T-helper 17 cell (primary cell): ENCODE measurements at places on chromosomes 7 and 10.

DNA sequence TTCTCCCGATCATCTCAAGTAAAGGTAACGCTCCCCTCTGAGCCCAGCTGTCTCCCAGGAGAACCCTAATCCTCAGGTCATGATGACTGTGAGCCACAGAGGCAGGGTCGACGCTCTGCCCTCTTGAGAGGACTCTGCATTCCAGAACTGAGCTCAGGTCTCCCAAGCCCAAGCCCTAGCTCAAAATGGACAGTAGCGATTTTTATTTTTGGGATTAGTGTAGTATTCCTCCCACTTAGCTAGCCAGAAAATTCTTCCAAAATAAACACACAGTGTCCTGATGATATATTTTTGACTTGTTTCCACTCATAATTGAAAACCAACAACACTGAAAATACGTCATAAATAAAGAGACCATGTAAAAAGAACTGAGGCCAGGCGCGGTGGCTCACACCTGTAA is 462.0 kb upstream of the MGMT start:
- H3K4me3 ChIP-seq: no peak overlapping the region
- H3K27me3 ChIP-seq: no peaks in the 10 kb centered on the region
- H3K27ac ChIP-seq: no peak overlapping the region

GRCh38 chr10:4053940-4054339 is 268.9 kb upstream of the KLF6 start:
- H3K36me3 ChIP-seq: no peaks in the 10 kb centered on the region
- peak overlapping the region; percentile 19 for H3K27ac ChIP-seq
- H3K27me3 ChIP-seq: no peaks in the 10 kb centered on the region
- peaks cover 4% of the 10 kb centered on the region for H3K4me1 ChIP-seq
- DNase-seq: no peak

DNA sequence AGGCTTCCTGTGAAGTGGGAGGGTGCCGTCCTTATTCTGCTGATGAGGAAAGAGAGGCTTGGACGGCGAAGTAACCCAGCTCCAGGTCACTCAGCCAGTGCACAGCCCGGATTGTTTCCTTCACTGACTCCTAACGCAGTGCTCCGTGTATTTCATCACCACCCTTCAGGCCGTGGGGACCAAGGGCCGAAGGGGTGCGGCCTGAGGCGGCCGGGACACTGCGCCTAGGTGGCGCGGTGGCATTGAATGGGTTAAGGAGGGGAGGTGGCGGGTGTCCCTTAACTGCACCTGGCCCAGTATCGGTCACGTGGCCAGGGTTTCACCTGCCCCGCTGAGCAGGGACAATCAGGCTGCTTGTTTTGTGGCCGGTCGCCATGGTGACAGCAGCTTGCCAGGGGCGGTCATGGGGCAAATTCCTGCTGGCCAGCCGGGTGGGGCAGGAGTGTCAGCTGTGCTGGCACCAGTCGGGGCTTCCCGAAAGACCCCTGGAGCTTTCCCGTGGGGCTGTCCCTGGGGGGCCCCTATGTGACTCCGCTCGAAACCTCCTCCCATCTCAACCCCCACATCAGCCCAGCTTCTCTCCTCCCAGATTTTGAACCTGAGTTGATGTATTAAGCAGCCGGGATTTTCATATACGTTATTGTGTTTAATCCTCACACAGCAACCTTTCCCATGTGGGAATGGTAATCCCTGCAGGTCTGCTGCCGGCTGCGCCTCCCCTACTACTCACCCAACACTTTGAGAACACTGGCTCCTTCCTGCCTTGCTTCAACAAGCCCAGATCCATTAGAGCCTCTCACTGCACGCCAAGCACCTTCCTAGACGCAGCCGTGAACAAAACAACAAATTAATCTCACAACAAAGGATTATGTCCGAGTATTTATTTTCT is 4.4 kb upstream of the ABHD11 start:
- DNase-seq: no peak
- H3K27ac ChIP-seq: peak overlapping the region; percentile 37
- H3K4me1 ChIP-seq: peaks cover 8% of the 10 kb centered on the region
- no peaks in the 10 kb centered on the region for H3K36me3 ChIP-seq
- H3K27me3 ChIP-seq: no peaks in the 10 kb centered on the region

DNA sequence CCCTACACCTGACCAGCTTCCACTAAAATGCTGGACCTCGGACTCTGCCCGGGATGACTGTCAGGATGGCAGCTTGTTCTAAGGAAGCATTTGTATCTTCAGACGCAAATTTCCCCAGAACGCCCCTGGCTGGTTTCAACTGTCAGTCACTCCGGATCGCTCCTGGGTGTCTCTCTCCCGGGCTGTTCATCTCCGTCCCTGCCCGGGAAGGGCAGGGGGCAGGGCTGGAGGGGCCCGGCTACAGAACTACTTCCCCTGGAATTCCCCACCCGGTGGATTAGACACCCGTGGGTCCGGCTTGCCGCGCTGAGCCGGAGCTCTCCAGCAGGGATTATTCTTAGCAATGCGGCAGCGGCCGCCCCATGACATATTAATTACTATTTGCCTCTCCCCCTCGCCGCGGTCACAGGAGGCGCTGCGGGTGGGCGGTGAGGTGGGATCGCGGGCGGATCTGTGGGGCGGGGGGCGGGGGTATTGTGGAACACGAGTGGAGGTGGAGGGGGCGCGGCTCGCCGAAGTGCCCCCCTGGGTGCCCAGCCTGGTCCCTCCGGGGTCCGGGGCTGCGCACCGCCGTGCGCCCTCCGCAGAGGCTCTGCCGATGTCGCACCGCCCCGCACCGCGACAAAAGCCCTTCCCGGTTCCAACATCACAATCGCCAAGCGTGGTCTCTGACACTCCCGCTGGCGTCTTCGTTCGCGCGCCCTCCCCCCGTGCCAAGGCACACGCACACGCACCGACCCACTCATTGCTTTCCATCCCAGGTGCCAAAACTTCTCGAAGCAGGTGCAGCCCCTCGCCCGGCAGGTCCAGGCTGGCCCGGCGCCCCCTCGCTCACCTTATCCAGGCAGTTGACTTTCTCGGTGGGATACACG is 276.1 kb upstream of the NEBL start:
- H3K27me3 ChIP-seq: peaks cover 55% of the 10 kb centered on the region
- H3K27ac ChIP-seq: no peak overlapping the region
- H3K4me3 ChIP-seq: no peak overlapping the region
- no peaks in the 10 kb centered on the region for H3K36me3 ChIP-seq
- DNase-seq: no peak
- no peaks in the 10 kb centered on the region for H3K4me1 ChIP-seq

DNA sequence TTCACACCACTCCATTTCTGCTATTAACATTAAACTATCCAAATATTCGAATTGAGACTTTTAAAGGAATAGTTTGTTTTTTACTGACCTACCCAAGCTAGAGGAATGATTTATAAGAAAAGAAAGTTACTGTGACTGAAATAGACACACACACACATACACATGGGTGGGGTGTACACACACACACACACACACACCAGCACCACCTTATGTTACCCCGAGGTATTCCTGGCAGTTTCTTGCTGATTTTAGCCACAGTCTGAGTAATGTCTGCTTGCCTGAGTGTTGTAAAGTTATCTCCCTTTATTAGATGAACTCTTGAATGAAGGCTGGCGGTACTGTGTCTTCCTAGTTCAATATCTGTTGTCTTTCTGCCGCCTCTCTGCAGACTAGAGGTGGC is 91.3 kb upstream of the PRKG1 start:
- peaks cover 21% of the 10 kb centered on the region for H3K27me3 ChIP-seq
- H3K4me1 ChIP-seq: no peaks in the 10 kb centered on the region
- H3K36me3 ChIP-seq: peaks cover 2% of the 10 kb centered on the region
- DNase-seq: no peak
- no peak overlapping the region for H3K27ac ChIP-seq

DNA sequence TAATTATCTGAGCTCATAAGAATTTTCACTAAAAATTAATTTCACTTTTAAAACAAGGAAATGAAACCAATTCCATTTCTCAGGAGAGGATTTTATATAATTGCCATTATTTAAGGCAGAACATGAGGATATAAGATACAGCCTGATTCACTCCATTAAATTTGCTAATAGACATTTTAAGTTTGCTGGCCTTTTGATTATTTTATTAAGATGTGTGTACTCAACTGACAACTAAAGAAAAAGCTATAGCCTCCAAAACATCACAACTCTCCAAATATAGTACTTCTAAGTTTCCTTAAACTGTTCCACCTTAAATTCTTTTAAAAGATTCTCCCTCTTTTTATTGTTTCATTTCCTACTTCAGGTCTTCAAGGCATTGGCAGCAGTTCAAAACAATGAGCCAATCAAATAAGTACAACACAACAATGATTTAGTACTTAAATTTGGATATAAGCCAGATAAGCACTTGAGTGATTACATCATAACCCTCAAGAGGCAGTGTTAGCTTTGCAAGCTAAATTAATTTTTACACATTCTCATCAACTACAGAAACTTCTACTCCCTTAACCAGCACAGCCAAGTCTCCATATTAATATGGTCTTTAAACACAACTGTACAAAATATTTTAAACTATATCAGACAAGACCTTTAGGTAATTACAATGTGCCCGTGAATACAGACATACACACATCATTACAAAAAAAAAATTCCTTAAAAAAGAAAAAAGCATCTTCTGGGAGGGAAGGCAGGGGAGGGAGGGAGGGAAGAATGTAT is 121.8 kb downstream of the KMT2C start:
- H3K27me3 ChIP-seq: no peaks in the 10 kb centered on the region
- H3K4me3 ChIP-seq: peak overlapping the region; percentile 49
- H3K27ac ChIP-seq: peak overlapping the region; percentile 83
- peaks cover 4% of the 10 kb centered on the region for H3K36me3 ChIP-seq
- DNase-seq: no peak

DNA sequence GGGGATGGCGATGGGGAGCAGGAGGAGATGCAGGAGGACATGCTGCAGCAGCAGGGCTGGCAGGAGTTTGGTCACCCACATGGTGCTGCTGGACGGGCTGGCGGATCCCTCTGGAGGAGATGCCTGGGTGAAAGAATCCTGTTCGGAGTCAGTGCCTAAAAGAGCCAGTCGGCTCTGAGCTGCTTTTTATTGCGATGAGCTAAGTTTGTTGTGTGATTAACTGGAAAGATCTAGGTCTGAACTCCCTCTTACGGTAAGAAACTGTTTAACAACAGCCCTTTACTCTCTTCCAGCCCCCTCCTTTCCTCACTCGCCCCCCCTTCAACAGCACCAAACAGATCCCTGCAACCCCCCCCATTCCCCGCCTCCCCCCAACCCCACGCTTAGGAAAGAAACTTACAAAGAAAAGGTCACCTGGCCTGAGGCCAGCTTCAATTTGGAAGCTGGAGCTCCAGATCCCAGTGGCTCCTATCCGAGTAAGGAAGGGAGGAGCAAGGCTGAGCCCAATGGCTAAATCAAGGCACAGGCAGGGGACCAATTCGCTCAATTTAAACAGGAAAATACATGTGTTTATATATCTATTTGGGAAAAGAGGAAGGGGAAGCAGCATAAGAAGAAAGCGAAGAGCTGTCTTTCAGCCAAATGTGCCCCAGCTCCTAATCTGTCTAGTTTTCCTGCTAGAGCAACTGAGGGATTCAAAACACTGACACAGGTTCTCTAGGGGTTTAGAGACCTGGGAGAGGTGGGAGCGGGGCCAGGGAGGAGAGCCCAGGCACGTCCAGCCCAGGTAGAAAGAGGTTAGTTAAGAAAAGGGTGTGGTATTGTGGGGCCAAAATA is at the start of gene HGF:
HGF (minus strand) TSS at position 157 of the 837 bp plus-strand sequence; CDS start at position 81, 76 bp downstream.
- peak within 1 kb of the TSS; percentile 0 for H3K4me3 ChIP-seq
- H3K4me1 ChIP-seq: no peaks in the 10 kb centered on the region
- H3K27ac ChIP-seq: no peak within 1 kb of the TSS
- no peaks in the 10 kb centered on the region for H3K36me3 ChIP-seq
- no peaks in the 10 kb centered on the region for H3K27me3 ChIP-seq

- H3K36me3 ChIP-seq: peaks cover 2% of the 10 kb centered on the region
- peak overlapping the region; percentile 32 for H3K27ac ChIP-seq
- no peak for DNase-seq
- no peak overlapping the region for H3K4me3 ChIP-seq
- H3K4me1 ChIP-seq: peaks cover 10% of the 10 kb centered on the region
- no peaks in the 10 kb centered on the region for H3K27me3 ChIP-seq
These were observed 4.4 kb upstream of the MAD1L1 start for GRCh38 chr7:2237109-2237602.

GRCh38 chr7:90430614-90431460 is 27.6 kb downstream of the CLDN12 start:
- H3K36me3 ChIP-seq: no peaks in the 10 kb centered on the region
- H3K4me1 ChIP-seq: no peaks in the 10 kb centered on the region
- H3K27ac ChIP-seq: peak overlapping the region; percentile 24
- H3K27me3 ChIP-seq: peaks cover 38% of the 10 kb centered on the region
- DNase-seq: no peak

DNA sequence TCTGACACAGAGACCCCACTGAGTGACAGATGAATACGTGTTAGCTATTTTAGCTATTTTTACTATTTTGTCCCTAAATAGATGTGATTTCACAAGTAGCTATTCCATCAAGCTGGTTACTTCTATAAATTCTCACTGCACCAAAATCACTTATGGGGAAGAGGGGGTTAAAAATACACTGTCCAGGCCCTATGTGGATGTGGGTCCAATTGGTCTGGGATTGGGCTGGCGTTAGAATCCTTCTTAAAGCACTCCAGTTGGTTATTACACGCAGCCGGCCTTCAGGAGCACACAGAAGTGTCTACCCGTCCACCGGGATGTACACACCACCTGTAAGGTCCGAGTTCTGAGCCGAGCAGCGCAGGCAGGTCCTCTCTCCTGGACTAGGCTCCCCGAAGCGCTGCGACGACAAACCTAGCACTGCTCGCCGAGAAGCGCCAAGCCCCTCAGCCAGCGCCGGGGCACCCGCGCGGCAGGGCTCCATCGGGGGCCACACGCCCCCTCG is 222.3 kb upstream of the MKLN1 start:
- peak overlapping the region; percentile 99 for H3K27ac ChIP-seq
- DNase-seq: no peak
- no peaks in the 10 kb centered on the region for H3K27me3 ChIP-seq

DNA sequence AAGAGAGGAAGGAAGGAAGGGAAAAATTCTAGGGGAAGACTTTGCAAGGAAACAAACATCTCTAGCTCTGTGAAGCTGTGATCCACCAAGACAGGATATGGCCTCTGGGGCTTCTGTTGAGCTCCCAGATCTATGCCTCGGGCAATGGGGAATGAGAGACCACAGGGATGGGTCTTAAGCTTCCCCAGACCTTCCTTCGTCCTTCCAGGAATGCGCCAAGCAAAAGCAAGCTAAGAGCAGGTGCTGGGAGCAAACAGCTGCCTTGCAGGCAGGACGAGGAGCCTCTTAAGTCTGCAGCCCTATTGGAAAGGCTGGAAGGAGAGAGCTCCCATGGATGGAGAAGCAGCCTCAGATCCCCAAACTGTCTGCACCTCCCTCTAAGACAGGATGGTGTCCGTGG is 21.9 kb upstream of the ELN start:
- no peaks in the 10 kb centered on the region for H3K36me3 ChIP-seq
- H3K27me3 ChIP-seq: peaks cover 21% of the 10 kb centered on the region
- H3K4me3 ChIP-seq: no peak overlapping the region
- H3K4me1 ChIP-seq: peaks cover 14% of the 10 kb centered on the region
- H3K27ac ChIP-seq: no peak overlapping the region
- DNase-seq: no peak

DNA sequence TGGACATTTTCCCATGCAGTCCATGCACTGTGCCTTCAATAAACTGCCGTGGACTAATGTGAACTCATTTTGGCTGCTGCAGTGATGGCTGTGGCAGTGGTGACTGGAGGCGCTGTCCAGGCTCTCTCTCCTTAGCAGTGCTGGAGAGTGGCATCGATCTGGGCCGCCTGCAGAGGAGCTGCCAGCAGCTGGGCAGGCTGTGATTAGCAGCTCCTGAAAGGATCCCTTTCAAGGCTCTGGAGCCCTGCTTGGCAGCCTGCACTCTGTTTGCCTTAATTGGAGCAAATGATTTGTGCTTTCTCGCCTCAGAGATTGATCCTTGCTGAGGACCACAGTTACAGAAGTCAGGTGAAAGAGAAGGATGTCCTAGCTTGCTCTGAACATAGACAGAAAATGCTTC is 130.1 kb upstream of the VWC2 start:
- H3K36me3 ChIP-seq: no peaks in the 10 kb centered on the region
- H3K27me3 ChIP-seq: no peaks in the 10 kb centered on the region
- no peak for DNase-seq
